ENCODE measurements at places on chromosomes 1 and 21.

DNA sequence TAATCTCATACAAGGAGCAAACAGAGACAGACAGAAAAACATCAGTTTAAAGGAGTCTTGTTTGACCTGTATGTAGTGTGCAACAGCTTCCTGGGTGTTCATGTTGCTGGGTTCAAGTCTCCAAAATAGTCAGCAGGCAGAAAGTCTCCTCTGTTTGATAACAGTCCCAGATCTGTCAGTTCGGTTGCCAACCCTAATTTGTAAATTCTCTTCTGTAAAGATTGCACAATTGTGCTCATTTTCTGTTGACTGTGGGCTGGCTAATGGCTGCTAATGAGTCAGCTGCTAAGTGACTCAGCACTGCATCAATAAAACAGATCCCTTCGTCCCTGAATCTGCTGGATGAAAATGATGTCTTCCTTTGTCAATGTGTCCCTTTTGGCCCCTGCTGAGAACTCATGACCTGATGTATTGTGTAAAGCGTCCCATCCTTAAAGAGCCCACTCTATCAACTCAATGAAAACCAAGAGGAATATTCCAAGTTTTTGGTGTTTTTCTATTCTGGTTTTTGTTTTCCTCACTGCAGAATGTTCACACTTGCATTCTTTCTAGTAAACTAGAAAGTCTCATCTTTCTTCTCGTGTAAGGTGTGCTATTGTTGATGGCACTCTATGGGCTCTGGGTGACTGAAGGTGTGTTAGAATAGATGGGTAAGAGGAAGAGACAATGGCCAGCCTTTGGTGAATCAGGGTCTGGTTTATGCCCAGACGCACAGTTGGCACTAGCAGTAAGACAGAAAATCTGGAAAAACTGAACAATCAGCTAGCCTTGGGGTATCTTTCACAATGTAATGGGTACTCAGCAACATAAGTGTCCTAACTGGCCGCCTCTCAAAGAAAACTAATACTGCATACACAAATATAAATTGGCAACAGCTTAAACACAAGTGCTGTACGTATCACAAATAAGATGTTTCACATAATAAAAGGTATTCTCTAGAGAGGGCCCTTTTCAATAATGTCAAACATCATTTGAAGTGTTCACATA lies 75.1 kb upstream of the SIPA1L2 start:
- DNase-seq, result peak; percentile 58

DNA sequence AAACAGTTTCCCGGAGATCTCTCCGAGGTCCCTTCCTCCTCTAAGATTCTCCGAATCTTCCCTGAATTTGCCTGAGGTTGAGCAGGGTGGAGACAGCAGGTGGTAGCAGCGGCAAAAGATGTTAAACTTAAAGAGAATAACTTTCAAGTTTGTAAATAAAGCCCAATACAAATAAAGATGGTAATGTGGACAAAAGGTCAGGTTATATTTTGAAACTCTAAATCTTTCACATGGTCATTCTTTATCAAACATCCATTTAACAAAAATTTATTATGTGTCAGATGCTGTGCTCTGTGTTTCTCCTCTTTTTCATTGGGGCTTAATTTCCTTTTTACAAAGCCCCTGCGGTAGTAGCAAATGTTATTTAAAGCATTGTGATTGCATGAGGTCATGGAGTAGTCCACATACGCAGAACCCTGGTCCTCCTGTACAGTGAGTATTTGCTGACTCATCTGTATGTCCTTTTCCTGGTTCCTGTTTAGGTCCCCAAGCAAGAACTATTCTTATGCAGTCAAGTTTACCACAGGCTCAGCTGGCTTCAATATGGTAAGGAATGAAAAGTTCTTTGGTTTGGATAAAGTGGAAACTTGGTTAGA lies 119.2 kb downstream of the ITSN1 start:
- DNase-seq, result no peak

- DNase-seq, result no peak
Measured at GRCh38 chr1:61441723-61442262, 283.1 kb downstream of the TM2D1 start.

DNA sequence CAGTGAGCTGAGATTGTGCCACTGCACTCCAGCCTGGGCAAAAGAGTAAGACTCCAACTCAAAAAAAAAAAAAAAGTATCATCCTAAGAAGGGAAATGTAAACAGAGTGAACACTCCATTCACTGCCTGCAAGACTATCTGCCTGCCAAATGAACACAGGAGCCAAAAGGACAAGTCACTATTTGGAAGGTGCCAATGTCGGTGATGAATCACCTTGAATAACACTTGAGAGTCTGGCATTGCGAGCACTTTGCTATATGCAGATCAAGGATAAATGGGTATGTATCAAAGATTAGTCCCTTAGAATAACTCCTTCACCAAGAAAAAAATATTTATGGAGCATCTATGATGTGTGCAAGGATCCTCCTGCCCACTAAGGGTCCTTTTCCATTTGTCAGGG lies 6.6 kb downstream of the UBR4 start:
- no peak for DNase-seq

DNA sequence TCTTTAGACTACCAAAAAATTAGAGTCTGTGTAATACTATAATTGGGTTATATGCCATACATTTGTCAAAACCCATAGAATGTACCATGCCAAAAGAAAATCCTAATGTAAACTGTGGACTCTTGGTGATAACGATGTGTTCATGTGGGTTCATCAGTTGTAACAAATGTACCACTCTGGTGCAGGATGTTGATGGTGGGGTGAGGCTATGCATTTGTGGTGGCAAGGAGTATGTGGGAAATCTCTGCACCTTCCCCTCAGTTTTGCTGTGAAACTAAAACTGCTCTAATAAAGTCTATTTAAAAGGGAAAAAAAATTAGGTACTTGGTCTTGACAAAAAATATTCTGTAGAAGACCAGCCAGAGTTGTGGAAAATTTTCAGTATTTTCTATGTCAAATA lies 43.4 kb downstream of the INKA2 start:
- DNase-seq, result no peak

Data from colonic mucosa (tissue), 4 donors.